ENCODE measurements at places on chromosomes 2 and 18.

DNA sequence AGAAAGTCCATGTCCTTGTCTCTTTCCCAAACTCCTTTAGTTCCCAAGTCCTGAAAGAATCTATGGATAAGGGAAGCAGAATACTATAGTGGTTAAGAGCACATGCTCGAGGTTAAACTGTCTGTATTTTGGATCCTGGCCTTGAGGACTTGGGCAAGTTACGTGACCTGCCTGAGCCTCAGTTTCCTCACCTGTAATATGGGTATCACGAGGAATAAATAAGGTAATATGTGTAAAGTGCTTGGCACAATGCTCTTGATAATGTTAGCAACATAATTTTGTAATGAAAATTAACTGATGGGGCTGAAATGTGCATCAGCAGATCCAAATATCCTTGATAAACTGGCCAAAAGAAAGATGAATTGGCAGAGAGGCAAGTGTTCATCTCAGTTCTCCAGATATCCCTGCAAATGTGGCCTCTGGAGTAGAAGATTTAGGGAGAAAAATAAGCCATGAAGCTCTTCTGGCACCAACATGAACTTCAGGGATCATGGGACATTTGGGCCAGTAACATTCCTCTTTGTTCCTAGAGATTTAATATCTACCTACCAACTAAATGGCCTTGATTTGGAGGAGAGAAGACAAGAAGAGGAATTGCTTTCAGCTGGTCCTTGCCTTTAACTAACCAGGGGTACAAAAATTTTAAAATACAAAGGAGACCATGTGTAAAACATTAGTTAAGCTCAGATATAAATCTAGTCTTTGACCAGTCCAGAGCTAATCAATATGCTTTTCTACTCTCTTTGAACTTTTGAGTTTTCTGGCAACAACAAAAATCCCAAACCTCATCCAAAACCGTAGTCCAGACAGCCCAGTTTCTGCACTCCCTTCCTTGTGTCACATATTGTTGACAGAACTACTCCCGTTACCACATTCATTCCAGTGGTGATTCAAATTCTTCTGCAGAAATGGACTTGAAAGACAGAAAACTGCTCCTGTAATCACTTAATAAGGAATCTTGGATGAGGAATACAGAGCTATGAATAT lies 52.7 kb upstream of the EML4 start:
- no peak for DNase-seq

GRCh38 chr2:128311755-128312341 lies 6.8 kb downstream of the HS6ST1 start:
- DNase-seq = no peak

DNA sequence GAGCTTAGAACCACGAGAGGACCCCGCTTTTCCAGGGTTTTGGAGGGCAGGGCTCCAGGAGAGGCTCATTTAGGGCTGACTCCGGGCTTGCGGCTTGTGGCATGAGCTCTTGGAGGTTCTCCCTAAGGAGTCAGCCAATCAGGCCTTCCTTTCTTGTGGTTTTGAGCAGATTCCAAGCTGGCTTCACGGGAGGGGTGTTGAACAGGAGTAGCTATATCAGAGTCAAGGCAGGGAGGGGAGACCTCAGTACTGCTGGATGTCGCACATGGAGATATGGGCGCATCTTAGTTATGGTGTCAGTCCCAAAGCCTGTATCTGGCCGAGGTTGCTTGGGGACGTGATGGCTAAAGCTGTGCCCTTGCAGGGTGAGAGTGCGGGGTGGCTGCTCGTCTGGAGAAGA lies 98.6 kb downstream of the AGAP1 start:
- no peak for DNase-seq

- no peak for DNase-seq
Measured at GRCh38 chr2:147647816-147648215, 197.0 kb upstream of the ACVR2A start.

DNA sequence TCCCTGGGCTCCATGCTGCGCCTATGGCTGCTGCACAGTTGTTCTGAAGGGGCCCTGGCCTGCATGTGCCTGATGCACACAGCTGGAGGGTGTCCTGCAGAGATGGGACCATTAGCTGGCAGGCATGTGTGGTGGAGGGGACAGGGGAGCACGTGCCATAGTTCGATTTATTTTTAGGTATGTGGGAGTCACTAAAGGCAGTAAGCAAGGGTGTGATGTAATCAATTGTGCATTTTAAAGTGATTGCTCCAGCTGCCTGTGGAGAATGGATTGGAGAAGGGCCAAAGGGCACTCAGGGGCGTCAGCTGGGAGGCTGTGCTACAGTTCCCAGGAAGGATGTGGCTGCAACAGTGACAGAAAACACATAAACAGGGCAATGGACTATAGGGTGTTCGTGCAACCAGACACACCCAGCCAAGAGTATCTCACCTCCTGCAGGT lies 205.1 kb downstream of the ARL4C start:
- no peak for DNase-seq

- no peak for DNase-seq
Measured at GRCh38 chr2:45833968-45834344, 182.5 kb downstream of the PRKCE start.

DNA sequence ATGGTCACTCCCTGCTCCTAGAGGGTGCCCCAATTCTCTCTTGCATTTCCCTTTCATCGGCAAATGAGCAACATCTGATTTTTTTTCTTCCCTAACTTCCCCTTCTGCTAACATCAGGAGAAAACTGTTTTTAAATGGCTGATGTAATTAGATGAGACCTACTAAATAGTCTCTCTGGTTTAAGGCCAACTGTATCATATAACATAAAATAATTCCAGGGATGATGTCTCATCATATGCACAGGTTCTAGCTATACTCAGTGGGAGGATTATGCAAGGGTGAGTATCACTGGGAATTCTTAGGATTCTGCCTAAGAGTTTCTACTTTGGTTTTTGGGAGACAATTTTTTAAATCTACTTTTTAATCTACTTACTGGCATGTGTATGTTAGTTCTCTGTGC lies 193.4 kb downstream of the PARD3B start:
- DNase-seq = no peak

DNA sequence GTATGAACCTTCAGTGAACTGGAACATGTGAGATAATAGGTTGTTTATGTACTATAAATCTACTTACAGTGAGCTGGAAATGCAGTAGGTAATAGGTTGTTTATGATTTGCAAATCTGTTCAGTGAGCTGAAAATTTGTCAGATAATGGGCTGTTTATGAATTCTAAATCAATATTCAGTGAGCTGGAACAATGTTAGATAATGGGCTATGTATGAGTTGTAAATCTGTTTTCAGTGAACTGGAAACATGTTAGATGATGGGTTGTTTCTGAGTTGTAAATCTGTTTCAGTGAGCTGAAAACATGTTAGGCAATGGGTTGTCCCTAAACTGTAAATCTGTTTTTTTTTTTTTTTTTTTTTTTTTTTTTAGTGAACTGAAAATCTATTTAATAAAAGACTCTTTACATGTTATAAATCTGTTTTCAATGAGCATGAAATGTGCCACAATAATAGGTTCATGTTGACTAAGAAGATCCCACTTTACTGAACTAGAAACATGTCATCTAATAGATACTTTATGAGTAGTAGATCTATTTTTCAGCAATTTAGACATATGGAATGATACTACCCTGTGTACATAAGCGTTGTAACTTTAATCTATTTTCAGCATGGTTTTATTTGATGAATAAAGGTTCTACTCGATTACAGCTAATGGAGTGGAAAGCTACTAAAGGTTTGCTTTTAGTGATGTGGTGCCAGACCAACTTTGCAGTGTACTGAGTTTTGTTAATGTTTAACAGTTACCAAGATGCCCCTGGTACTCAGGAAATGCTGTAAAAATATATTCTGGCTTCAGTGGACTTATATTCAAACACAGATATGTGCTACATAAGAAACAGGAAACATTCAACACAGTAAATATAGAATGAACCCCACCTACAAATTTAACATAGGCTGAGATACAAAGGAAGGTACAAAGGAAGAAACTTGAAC lies 1471.8 kb downstream of the LRP1B start:
- no peak for DNase-seq

All from caudate nucleus (tissue), 63 donors.